Activated B cell treated with CpG ODN at 0.5 μM for 24 hours (primary cell): ENCODE measurements at places on chromosomes 11 and 22.

- DNase-seq = no peak
These were observed 73.3 kb downstream of the SGSM3 start for GRCh38 chr22:40443732-40444131.

DNA sequence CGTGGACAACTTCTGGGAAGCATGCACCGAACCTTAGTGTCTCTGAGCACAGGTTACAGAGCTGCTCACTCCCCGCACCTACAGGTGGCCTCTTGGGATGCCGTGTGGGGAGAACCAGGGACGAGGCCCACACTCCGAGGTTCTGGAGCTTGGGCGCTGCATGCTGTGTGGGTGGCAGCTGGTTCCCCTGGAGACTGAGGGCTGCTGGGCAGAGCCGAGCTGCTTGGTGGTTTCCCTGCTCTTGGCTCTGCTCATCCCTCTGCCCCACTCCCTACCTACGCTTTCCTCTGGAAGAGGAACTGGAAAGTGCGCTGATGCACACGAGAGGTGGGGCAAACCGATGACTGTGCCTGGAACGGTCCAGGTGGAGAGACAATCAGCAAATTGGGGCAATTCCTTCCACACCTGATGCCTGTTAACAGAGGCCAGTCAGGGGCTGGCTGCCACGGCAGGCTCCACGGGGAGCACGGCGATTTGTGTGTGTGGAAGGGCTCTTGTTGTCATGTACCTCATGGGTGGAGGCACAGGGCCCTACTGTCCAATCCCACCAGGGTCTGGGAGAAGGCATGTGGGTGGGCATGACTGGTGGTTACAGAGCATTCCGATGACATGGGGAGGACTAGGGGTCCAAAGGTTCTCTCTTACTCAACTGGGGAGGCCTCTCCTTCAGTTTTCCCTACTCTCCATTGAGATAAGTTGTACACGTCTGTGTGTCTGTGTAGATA, 60.9 kb downstream of the ST14 start:
- no peak for DNase-seq

DNA sequence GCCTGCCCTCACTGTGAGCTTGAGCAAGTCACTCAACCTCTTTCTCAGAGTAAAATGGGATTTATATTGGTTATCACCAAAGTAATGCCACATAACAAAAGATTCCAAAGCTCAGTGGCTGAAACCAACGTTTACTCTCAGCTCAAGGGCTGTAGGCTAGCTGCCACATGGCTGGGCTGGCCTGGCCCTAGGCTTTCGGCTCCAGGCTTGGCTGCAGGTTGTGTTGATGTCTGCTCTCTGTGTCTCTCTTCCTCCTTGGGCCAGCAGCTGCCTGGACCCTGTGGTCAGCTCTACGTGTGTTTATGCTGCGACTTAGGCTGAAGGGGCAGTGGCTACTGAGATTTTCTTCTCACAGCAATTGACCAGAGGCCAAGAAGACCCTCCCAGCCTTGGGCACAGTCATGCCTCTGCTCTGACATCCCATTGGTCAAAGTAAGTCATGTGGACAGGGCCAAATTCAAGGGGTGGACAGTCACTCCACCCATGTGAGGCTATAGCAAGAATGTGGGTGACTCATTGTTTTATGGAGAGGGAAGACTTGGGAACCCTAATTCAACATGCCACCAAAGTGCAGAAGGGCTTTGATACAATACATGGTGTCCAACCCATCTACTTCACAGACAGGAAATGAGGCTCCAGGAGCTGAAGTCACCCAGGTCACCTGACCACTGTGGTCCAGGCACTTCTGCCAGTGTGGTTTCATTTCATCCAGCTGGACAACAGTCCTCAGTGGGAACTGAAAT, 90.6 kb downstream of the TSPAN18 start:
- DNase-seq = no peak

- DNase-seq = no peak
These were observed 69.1 kb downstream of the CDKN1C start for GRCh38 chr11:2816523-2816922.

DNA sequence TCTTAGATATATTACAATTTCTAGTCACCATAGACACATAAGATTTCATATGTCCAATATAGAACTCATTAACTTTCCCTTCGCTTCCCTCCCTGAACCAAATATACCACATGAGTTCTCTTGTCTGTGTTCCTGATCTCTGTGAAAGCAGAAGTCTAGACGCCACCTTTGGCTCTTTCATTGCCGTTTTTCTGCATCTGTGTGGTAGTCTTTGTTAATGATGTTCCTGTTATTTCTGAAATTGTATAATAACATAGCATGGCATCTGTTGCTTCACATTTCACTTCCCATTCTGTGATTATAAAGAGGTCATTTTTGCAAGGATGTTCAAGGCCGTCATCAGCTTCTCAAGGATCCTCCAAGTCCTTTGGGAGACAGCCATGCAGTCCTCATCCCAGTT, 58.5 kb downstream of the NCAM1 start:
- no peak for DNase-seq

- DNase-seq = peak; percentile 48
These were observed 43.2 kb downstream of the NEU3 start for GRCh38 chr11:75031771-75032549.

DNA sequence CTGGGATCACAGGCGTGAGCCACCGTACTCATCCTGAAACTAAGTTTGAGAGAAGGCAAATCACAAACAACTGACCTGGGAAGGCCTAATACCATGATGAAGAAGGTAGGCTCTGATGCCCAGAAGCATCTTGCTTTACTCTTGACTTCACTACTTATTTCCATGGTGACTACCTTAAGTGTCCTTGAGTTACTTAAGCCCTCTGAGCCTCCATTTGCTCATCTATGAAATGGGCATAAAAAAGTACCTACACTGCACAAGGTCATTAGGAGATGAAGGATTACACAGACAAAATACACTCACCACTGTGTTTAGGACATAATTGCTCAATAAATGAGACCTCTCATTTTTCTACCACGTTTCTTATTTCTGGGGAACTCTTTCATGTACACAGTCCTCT, 27.9 kb downstream of the EIF4ENIF1 start:
- no peak for DNase-seq

- DNase-seq = no peak
These were observed 29.7 kb downstream of the MB start for GRCh38 chr22:35587447-35587870.

- no peak for DNase-seq
These were observed 122.5 kb upstream of the ZC3H12C start for GRCh38 chr11:109970516-109971183.

GRCh38 chr11:8100158-8100557, 19.1 kb downstream of the TUB start:
- DNase-seq = no peak

DNA sequence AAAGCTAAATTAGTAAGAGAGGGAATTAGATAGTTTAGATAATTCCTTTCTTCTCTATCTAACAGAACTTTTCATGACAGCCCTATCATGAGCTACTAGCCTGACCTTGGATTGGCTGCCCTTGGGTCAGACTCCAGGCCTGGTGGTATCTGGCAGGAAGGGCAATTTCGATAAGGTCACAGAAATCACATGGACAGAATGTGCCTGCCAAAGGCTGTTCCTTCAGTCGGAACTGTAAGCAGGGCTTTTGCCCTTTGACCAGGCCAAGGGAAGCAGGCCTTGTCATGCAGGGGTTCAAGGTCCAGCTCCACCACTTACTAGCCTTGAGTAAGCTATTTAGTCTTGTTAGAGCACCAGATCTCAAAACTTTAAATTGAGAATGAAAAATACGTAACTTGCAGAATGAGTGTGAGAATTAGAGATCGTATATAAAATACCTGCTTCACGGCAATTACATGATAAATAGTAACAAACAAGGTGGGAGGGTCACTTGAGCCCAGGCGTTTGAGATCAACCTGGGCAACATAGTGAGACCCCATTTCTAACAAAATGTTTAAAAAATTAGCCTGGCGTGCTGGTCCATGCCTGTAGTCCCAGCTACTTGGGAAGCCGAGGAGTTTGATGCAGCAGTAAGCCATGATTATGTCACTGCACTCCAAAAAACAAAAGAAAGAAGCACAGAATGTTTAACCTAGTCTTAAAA, 60.8 kb upstream of the SC5D start:
- DNase-seq = no peak

- no peak for DNase-seq
These were observed 3.6 kb downstream of the KCNJ4 start for GRCh38 chr22:38451404-38451803.

- no peak for DNase-seq
These were observed 684.8 kb downstream of the BRD1 start for GRCh38 chr22:49142891-49143290.

DNA sequence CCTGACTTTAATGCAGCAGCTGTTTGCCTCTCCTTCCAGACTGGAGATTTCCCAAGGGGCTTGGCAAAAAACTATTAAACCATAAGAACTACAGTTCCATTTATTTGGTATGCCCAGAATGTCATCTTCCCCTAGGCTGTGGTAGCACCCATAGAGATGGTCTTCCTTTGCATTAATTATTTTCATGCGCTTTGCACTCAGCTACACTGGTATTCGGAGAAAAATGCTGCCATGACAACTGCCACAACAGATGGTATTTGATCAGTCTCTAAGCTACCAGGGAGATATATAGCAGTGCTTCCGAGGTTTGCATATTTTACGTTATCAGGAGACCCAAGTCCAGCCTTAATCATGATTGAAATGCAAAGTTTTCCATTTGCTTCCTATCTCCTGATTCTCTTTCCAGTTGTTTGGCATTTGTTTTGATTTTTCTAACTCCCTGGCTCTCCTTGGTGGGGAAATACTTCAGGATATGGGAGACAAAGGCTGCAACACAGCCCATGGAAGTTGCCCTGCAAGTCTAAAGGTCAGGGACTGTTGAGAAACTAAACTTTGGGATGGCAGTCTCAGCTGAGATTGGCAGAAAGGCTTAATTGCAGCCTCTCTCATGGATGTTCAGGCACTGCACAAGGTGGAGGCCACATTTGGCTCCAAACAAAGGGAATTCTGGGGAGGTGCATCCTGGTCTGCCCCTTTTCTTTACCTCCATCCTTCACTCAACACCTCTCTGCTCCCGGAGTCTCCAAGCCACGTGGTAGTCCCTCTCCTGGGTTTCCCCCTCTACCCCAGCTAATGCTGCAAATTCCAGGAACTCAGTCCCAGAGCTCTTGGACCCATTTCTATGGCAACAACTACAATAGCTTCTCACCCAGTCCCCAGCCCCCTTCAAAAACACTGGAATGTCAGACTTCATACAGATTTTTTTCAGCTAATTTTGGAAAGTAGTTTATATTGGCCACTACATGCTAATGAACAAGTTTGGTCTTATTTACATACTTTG, 151.8 kb downstream of the NAV2 start:
- DNase-seq = no peak

DNA sequence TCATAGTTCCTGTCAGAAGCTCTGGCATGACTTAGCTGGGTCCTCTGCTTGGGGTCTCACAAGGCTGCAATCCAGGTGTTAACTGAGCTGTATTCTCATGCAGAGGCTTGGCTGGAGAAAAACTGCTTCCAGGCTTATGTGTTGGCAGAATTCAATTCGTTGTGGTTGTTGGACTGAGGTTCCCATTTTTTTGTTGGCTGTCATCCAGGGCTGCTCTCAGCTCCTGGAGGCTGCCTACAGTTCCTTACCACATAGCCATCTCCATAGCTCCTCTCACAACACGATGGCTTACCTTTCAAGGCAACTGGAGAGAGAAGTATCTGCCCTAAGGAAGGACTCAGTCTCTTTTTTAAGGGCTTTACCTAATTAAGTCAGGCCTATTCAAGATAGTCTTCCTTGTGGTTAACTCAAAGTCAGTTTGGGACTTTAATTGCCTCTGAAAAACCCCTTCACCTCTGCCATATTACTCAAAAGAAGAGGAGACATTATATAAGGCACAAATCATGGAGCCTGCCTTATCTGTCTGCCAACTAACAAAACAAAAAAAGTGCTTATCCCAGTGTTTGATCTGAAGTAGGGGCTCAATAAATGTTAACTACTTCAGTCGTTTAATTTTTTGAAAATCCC, 35.2 kb downstream of the OR2AG2 start:
- DNase-seq = no peak

GRCh38 chr11:28514391-28514790, 406.2 kb downstream of the METTL15 start:
- no peak for DNase-seq

DNA sequence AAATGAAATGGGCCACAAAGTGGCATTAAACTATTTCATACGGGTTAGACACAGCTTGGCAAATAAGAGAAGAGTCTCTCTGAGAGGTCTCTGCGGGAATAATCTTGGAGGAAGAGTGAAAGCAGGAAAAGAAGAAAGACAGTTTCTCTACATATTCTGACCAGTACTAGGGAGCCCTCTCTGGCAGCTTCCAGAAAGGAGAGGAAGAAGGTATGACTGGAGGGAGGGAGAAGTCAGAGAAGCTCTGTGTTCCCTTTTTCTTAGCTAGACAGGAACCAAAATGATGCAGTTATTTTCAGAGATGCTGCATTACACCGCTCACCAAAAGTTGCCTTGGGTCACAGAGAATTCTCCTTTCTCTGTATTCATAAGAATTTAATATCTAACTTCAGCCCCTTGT, 382.1 kb downstream of the KCNA4 start:
- no peak for DNase-seq

DNA sequence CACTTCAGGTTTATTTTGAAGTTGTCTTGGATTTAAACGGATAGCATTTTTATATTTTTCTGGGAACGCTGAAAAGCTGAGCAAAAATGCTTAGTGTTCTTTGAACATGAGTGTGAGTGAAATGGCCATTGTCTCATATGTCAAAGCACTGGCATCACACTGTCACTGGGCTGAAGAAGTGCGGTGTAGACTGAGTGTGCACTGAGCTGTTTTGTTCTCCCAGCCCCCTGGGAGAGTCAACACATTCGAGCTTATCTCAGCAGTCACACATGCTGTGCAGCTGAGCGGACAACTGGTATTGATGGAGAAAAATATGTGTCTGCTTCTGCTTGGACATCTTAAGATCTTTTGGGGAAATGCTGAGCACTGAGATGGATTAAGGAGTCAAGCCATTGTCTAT, 90.8 kb downstream of the TECTA start:
- DNase-seq = no peak

DNA sequence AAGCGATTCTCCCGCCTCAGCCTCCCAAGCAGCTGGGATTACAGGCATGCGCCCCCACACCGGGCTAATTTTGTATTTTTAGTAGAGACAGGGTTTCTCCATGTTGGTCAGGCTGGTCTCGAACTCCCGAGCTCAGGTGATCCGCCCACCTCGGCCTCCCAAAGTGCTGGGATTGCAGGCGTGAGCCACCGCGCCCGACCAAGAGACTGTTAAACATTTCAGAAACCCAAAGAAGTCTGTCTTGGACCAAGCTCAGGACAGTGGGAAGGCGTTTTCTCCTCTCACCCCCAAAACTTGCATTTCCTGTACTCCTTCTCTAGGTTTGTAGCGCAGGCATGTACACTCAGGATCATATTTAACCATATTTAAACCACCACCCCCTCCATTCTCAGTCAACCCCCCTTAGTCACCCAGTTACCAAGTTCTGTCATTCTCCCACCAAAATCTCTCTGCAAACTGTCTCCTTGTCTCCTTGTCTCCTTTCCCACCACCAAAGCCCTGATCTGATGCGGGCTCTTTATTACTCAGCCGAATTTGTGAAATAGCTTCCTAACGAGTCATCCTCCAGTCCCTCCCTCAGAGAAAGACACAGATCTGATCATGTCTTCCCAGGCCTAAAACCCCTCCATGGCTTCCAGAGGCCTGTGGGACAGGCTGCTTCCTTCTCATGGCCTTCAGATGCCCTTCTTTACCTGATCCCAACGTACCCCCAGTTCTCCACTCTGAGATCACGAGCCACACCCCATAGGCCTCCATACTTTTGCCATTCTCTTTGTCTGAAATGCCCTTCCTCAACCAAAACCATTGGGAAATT, 29.0 kb upstream of the CREB3L1 start:
- DNase-seq = no peak
